WERI-Rb-1 (cell line): ENCODE measurements at places on chromosomes 2 and 18.
A peak's percentile ranks its signal among the peaks of the same experiment; 100 is the strongest.

GRCh38 chr2:96320326-96320725 is 4.8 kb upstream of the ITPRIPL1 start:
- DNase-seq = no peak

- DNase-seq = no peak
Observed at GRCh38 chr2:148817210-148817708, 57.8 kb upstream of the KIF5C start.

GRCh38 chr2:113878743-113879142 is 11.1 kb upstream of the ACTR3 start:
- DNase-seq = no peak

- DNase-seq = no peak
Observed at GRCh38 chr2:176385219-176385759, 116.0 kb downstream of the MTX2 start.

DNA sequence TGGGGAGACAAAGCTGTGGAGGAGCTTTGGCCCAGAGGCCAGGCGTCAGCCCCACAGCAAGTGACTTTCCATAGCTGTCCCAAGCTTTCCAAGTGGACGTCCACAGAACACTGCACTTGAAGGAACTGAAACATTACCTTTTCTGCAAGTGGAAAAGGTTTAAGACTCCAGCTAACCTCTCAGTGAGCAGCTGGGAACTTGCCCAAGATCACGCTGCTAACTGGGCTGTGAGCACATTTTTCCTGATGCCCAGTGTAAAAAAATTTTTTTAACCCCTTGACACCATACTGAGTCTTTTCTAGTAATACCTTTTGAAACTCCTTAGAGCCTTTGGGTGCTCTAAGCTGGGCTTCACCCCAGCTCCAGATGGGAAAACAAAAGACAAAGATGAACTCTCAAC is 256.7 kb downstream of the HAUS1 start:
- no peak for DNase-seq

DNA sequence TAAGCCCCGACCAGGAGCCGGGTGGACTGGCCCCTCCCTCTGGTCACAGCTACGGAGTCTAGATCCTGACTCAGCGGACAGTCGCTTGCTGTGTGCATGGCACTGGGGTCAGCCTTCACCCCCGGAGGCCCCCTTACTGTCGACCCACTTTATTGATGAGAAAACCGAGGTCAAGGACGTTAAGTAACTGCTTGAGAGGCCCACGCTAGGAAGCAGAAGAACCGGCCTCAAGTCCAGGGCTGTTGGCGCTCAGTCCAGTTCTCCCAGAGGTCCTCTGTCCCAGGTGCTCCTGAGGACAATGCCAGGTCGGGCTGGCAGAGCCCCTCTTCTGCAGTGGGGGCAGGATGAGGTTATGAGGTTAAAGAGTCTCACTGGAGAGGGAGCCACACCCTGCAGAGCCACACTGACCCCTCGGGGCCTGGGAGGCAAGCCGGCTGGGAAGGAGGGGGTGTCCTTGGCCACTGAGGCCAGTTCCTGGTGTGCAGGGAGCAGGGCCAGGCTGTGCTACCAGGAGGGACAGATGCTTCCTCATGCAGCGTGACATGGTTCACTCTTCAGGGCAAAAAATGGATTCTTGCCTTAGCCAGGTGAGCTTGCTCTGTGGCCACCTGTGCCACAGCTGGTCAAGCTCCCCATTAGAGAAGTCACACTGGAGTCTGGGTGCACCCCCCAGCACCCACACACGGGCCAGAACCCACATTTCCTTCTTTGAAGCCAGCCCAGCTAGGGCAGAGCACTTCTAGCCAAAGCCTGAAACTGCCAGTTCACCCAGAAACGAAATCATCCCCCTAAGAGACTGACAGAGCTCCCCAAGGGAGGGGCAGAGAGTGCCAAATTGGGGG is 47.3 kb upstream of the HPCAL1 start:
- no peak for DNase-seq

DNA sequence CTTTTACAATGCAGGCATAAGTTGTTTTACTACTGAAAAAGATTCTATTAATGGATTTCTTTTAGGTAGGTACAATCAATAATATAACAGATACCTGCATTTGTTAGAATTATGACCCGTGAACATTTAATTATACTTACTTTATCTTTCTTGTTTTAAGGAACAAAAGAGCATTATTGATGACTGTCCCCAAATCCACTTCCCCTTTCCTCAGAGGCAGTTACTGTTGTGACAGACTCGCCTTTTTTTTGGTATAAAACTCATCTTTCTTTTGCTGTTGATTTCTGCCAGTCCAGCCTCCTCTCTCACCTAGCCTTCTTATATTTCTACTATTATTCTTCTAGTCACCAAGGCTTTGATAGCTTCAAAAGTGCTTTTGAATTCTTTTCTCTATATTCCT is 12.1 kb downstream of the ACTR3 start:
- no peak for DNase-seq

GRCh38 chr2:85999061-85999831 is 106.4 kb downstream of the POLR1A start:
- DNase-seq = no peak

DNA sequence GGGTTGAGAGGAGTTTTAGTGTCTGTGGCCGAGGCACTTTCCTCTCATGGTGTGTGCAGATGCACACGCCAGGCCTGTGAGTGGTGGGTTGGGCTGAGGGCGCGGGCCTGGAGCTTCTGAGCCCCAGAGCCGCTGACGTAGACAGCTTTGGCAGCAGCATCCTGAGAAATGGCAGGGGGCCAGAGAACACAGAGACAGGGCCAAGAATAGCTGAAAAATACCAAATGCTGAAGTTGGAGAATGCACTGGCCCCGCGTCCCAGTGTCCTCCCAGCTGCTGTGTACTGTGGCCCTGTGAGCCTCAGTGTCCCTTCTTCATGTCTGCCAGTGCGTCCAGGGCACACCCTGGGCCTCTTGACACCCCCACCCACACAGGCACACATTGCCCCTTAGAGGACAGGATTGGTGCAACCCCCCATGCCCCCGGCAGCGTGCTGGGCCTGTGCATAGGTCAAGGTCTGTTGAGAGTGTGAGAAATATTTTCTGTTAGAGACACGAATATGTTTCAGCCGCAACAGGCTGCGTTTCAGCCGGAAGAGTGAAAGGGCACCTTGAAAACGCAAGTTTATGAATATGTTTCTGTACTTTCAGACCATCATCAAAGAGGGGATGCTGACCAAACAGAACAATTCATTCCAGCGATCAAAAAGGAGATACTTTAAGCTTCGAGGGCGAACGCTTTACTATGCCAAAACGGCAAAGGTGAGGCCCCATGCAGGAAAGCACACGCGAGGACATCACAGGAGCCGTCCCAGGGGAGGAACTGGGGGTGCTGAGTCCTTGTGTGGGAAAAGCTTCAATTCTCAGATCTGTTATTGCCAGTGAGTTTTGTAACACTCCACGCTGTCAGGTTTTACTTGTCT is 33.6 kb downstream of the DGKD start:
- no peak for DNase-seq

DNA sequence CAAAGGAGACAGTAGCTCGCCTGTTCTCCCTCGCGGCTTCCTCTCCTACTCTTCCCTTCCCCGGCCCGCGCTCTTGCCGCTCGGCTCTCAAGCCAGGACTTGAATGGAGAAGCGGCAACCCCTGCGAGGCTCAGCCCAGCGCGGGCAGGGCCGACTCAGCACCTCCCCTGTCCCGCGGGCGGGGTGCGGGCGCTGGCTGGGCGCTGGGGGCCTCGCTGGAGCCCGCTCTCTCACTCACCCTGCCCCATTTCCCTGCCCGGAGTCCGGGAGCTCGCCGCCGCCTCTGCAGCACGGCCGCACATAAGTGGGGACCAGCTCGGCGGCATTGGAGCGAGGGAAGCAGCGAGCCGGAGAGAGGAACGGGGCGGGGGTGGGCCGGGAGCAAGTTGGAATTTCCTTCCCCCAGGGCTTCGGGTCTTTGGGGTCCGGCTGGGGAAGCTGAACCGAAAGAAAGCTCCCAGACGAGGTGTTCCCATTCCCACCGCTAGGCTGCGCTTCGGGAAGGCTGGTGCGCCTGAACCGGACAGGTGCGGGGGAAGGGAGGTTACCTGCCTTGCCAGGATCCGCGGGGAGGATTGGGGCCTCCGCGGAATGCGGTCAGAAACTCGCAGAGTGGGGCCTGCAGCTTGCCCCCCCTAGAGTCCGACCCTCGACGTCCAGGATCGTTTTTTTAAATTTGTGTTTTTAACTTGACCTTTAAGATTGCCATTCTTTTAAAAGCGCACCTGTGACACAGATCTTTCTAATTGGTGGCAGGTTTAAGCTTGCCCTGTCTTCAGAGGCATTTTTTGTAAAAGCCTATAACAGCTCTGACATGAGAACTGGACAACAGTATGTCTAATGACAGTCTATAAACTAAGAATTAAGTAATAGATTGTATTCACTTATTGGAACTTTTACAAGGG is at the start of gene COBLL1:
Gene COBLL1 (minus strand): TSS at position 105 of the 905 bp plus-strand sequence. CDS start 627 bp downstream, outside the sequence.
- peak; percentile 88 for DNase-seq

DNA sequence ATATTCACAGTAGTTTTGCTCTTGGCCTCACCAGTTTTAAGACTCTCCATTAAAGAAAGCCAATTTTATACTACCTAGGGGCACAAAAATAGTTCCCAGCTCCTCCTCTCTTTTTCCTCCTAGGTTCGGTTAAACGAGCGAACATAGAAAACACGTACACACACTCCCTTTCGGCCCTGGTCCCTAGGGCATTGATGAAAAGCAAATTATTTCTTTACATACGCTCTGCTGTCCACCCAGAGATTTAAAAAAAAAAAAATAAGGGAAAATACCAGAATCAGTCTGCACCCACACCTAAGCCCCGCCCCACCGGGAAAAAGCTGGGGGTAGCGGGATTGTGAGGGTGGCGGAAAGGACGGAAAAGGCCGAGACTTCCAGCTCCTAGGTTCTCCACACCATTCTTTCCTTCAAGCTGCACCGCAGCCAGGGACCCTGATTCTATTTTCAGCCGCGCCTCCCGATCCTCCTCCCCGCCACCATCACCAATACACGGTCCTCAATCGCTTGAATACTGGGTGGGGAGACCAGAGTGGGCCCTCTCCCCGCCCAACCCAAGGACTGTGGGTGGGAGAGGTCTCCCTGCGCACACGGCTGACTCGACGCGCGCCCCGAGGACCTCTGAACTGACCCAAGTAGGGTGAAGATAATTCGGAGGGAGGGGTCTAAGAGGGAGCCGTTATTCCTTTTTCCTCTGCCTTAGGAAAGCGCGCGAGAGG is 769 bp downstream of the ATF2 start:
- DNase-seq = peak; percentile 41

DNA sequence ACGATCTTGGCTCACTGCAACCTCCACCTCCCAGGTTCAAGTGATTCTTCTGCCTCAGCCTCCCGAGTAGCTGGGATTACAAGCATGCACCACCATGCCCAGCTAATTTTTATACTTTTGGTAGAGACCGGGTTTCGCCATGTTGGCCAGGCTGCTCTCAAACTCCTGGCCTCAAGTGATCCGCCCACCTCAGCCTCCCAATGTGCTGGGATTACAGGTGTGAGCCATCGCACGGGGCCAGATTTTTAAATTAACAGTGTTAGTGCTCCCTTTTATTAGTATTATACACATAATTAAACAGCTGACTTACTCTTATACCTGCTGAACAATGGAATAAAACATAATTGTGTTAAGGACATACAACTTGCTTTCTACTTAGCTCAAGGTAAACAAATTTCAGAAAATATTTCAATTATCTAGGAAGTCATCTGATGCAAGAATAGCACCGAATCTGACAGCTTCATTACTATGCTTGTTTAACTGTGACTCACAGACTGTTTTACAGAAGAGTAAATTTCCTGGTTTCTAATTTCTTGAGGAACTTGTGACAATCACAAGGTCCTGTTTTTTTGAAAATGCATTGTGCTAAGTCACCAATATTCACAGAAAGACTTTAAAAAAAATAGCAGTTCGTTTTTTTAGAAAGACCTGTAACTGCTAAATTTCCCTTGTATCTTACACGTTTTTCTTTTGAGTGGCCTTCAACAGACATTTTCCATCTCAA is 51.2 kb downstream of the SPIRE1 start:
- no peak for DNase-seq

- no peak for DNase-seq
Observed at GRCh38 chr18:57223144-57223870, 76.4 kb downstream of the BOD1L2 start.

DNA sequence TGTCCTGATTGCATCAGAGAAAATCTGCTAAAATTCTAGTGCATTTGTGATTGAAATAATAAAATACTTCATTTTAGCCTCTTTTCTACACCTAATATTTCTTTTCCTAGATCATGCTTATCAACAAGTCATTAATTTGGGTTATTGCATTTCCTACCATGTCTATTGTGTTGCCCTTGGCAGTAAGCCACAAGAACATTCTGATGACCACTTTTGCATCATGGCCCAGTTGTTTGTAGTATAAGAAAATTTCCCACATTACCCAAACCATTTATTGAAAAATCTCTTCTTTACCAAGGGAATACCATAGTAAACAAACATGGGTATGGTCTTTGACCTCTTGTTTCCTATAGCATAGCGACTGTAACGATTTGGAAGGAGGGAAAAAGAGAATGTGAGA is 76.3 kb downstream of the R3HDM1 start:
- no peak for DNase-seq

DNA sequence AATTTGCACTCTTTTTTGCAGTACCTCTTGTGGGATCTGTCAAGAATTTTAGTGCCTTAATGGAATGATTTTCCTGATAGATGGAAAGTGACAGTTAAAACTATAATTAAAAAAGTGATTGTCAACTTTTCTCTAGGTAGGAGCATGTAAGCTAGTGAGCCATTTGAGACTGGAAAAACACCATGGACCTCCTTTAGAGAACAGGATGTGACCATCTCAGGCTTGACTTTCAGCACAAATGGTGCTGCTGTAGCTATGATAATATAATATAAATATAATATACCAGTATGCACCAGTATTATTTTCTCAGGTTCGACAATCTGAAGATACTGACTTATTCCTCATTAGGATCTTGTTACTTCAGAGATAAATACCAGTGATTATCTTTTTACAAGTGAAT is 27.8 kb downstream of the ZNF236 start:
- no peak for DNase-seq

GRCh38 chr2:123696799-123697410 is 328.2 kb upstream of the CNTNAP5 start:
- no peak for DNase-seq

- peak; percentile 7 for DNase-seq
Observed at GRCh38 chr2:64325852-64326577, 127.9 kb upstream of the LGALSL start.

DNA sequence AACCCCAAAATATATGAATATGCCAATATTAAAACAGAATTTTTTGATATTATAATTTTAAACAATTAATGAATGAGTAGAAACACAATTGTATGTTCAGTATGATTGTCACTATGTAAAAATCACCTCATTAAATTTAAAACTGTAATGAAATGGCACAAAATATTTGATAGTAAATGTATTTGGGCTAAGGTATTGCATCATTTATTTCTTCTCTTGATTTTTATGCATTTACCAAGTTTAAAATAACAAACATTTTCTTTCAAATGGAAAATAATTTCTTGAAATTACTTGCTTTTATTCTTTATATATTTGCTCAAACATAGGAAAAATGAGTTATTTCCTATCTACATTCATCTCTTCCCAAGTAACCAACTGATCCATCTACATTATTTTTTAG is 782.6 kb downstream of the KCNJ3 start:
- no peak for DNase-seq

- peak; percentile 50 for DNase-seq
Observed at GRCh38 chr18:76451396-76452331, 43.4 kb downstream of the ZNF516 start.
